Stimulated activated CD4-positive, alpha-beta T cell treated with anti-CD3 and anti-CD28 coated beads, Interleukin-1b, Interleukin-23, amount 100 ng/mL, for 48 hours (primary cell): ENCODE measurements at places on chromosomes 6 and 20.

- DNase-seq, result no peak
Observed at GRCh38 chr6:150654608-150655007, 54.9 kb downstream of the PLEKHG1 start.

DNA sequence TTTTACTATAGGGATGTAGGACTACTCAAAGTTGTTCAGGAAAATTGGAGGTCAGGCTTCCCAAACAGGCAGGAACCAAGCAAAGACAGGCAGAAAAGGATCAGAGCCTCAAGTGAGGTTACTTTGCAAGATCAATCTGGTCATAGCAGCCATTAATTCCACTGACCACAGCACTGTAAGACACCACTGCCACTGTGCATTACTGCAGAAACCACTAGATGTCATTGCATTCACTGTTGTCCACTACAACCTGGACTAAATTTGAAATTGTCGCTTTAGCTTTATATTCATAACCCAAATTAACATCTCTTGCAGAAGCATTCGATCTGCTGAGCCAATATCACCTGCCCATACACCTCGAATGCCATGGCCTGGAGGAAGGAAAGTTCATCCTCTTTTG, 126.9 kb upstream of the UFL1 start:
- DNase-seq, result no peak

- no peak for DNase-seq
Observed at GRCh38 chr20:25058847-25059810, 1.2 kb upstream of the ACSS1 start.

- no peak for DNase-seq
Observed at GRCh38 chr20:41350408-41350962, 9.9 kb downstream of the LPIN3 start.

- DNase-seq, result no peak
Observed at GRCh38 chr20:59385480-59385879, 85.1 kb downstream of the EDN3 start.

GRCh38 chr6:142047934-142048592, 84.7 kb upstream of the GJE1 start:
- DNase-seq, result no peak

- no peak for DNase-seq
Observed at GRCh38 chr6:33981861-33982260, 164.0 kb downstream of the GRM4 start.
